ENCODE measurements at places on chromosomes 5 and 9.

GRCh38 chr9:97802276-97802675 is 50.8 kb upstream of the FOXE1 start:
- H3K27me3 ChIP-seq: no peaks in the 10 kb centered on the region
- peak overlapping the region; percentile 79 for H3K4me3 ChIP-seq
- peaks cover 25% of the 10 kb centered on the region for H3K4me1 ChIP-seq
- H3K27ac ChIP-seq: peak overlapping the region; percentile 93
- DNase-seq: peak; percentile 70

- peaks cover 10% of the 10 kb centered on the region for H3K4me1 ChIP-seq
- no peak overlapping the region for H3K4me3 ChIP-seq
- DNase-seq: no peak
- H3K27ac ChIP-seq: peak overlapping the region; percentile 24
- H3K36me3 ChIP-seq: peaks cover 26% of the 10 kb centered on the region
Measured at GRCh38 chr5:135025730-135026644, 8.0 kb downstream of the PITX1 start.

- H3K36me3 ChIP-seq: no peaks in the 10 kb centered on the region
- no peaks in the 10 kb centered on the region for H3K27me3 ChIP-seq
- DNase-seq: no peak
- H3K4me3 ChIP-seq: no peak overlapping the region
Measured at GRCh38 chr5:10505517-10506095, 58.3 kb upstream of the ANKRD33B start.

GRCh38 chr5:6576861-6577501 is 55.9 kb downstream of the NSUN2 start:
- H3K36me3 ChIP-seq: no peaks in the 10 kb centered on the region
- H3K4me3 ChIP-seq: no peak overlapping the region
- no peaks in the 10 kb centered on the region for H3K4me1 ChIP-seq
- peaks cover 49% of the 10 kb centered on the region for H3K27me3 ChIP-seq
- peak; percentile 54 for DNase-seq

DNA sequence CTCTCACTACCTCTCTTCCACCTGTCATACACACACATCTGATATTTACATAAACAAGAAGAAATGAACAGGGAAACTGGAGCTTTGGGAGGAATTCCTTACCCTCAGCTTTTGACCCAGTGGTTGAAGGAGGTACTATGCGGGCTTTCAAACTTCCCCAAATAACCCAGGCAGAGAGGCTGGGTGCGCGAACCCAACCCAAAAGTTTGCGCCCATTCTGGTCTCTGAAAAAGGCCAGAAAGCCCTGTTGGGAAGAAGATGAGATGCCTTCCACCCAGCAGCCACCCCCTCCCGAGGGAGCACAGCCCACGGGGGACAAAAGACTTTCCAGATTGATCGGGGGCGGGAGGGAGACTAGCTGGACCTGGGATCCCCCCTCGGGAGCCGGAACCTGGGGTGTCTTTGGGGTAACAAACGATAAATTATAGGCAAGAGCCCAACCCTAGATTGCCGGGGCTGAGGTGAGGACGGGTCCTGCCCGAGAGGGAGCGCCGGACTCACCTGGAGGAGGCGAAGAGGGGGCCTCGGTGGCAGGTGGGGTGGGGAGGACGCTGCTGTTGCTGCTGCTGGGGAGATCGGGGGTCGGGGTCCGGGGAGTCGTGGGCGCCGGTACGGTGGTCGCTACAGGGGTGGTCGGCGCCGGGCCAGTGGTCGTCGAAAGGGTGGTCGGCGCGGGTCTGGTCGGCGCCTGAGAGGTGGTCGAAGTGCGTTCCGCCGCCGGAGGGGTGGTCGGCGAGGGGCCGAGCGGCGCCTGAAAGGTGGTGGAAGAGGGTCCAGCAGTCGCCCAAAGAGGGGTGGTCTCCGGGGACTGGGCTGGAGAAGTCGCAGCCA is 798 bp downstream of the MEGF9 start:
- peaks cover 26% of the 10 kb centered on the region for H3K4me1 ChIP-seq
- no peaks in the 10 kb centered on the region for H3K36me3 ChIP-seq
- peak; percentile 45 for DNase-seq
- peak overlapping the region; percentile 95 for H3K27ac ChIP-seq

- no peak overlapping the region for H3K27ac ChIP-seq
- DNase-seq: no peak
- H3K4me3 ChIP-seq: no peak overlapping the region
- no peaks in the 10 kb centered on the region for H3K4me1 ChIP-seq
Measured at GRCh38 chr9:6811436-6811835, 53.7 kb downstream of the KDM4C start.

- peaks cover 78% of the 10 kb centered on the region for H3K27me3 ChIP-seq
- DNase-seq: no peak
- no peak overlapping the region for H3K4me3 ChIP-seq
Measured at GRCh38 chr5:59919484-59919883, 26.0 kb upstream of the PDE4D start.

GRCh38 chr5:79795764-79796398 is 106.2 kb downstream of the CMYA5 start:
- no peak overlapping the region for H3K27ac ChIP-seq
- H3K4me3 ChIP-seq: no peak overlapping the region
- peaks cover 7% of the 10 kb centered on the region for H3K4me1 ChIP-seq
- H3K36me3 ChIP-seq: no peaks in the 10 kb centered on the region
- H3K27me3 ChIP-seq: no peaks in the 10 kb centered on the region
- DNase-seq: peak; percentile 46

- H3K27ac ChIP-seq: no peak overlapping the region
- no peaks in the 10 kb centered on the region for H3K4me1 ChIP-seq
- H3K4me3 ChIP-seq: no peak overlapping the region
- DNase-seq: no peak
- no peaks in the 10 kb centered on the region for H3K36me3 ChIP-seq
Measured at GRCh38 chr5:79837761-79838551, 148.3 kb downstream of the CMYA5 start.

- H3K27me3 ChIP-seq: no peaks in the 10 kb centered on the region
- peaks cover 24% of the 10 kb centered on the region for H3K4me1 ChIP-seq
- no peak overlapping the region for H3K27ac ChIP-seq
Measured at GRCh38 chr5:9339206-9339818, 206.6 kb downstream of the SEMA5A start.

- no peak for DNase-seq
- H3K4me1 ChIP-seq: peaks cover 45% of the 10 kb centered on the region
- peak overlapping the region; percentile 85 for H3K27ac ChIP-seq
- H3K36me3 ChIP-seq: peaks cover 6% of the 10 kb centered on the region
- H3K27me3 ChIP-seq: no peaks in the 10 kb centered on the region
Measured at GRCh38 chr9:112042244-112042638, 132.9 kb downstream of the SUSD1 start.

DNA sequence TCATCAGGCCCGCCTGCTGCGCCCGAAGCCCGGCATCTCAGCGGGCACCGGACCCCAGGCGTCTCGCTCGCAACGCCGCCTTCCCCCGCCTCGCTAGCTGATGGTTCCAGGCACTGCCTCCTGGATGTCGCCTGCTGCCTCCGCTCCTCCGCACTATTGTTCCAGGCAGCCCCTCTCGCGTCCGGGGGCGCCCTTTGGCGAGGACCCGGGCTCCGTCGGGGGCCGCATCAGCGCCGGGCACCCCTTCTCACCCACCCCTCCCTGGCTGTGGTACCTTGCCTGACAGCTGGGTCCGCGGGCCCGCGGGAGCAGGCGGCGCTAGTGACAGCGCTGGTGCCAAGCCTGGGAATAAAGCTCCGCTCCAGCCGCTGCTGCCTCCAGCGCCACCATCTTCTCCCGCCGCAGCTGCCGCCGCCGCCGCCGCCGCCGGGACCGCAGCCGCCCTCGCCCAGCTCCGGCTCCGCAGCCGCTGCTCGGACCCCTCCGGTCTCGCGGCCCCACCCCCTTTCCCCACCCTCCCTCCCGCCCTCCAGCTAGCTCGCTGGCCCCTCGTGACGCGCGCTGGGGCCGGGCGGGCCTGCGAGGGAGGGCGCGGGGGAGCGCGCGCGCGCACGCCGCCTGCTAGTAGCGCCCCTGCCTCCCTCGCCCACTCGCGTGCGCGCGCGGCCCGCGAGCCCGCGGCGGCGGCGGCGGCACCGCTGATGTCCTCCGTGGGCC is at the start of gene APBA1:
APBA1 (minus strand) TSS at position 493 of the 717 bp plus-strand sequence.
- H3K4me3 ChIP-seq: peak within 1 kb of the TSS; percentile 70
- H3K27me3 ChIP-seq: peaks cover 15% of the 10 kb centered on the region
- no peak for DNase-seq
- H3K4me1 ChIP-seq: peaks cover 6% of the 10 kb centered on the region
- no peaks in the 10 kb centered on the region for H3K36me3 ChIP-seq

DNA sequence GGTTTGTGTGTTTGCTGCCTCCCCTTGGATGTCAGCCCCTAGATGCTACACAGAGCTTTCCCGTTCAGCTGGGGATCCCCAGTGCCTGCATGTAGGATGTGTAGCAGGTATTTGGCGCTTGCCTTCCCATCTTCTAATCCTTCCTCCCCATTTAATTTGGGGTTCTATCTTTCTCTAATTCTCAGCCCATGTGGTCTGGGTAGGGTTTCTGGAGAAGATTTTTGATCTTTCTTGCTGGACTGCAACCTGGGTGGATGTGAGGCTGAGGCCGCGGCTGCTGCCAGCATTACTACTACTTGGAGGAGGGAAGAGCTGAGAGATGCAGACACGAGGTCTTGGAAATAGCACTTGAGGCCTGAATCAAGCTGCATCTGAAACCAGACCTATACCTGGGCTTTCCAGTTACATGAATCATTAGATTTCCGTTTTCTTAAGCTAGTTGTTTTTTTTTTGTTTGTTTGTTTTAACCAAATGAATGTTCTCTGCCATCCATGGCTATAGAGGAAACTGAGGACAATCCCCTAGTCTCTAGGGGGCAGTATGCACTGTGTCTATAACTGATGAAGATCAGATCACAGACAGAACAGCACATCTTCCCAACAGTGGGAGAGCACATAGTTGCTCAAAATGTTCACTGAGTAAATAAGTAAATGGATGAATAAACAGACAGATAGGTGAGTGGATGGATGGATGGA is 178.6 kb downstream of the FGF18 start:
- H3K4me1 ChIP-seq: peaks cover 25% of the 10 kb centered on the region
- H3K36me3 ChIP-seq: no peaks in the 10 kb centered on the region
- H3K27me3 ChIP-seq: no peaks in the 10 kb centered on the region
- H3K27ac ChIP-seq: no peak overlapping the region
- peak; percentile 23 for DNase-seq

DNA sequence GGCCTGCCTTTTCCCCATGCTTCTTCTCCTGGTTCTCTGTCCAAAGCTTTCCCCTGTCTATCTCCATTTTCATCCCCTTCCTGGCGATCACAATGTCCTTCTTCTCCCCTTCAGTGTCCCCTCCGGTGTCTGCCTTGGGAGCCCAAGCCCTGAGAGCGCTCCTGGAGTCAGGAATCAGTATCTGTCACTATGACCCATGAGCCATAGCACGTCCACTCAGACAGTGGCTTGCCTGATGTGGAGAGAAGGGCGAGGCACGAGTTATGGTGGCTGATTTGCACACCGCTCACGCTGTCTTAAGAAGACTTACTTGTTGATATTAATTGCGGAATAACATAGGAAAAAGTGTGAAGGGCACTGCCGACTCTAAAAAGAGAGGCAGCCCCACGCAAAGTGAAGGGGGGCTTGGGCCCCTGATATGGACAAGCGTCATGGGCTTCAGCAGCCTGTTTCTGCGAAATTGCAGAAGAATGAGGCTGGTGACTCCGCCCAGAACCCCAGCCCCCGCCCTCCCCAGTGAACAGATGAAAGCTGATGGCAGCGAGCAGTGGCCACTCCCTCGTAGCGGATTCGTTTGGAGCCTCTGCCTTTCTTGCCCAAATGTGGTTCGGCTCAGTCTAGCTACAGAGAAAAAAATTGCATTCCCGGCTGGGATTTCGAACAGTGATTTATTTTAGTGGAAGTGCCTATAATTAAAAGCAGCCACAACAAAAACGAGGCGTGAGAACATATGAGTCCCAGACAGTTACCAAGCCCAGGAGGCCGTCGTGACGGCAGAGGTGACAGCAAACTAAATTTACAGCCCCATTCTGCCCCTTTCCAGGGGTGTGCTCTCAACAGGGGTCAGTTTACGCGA is 149.8 kb downstream of the ICE1 start:
- H3K36me3 ChIP-seq: no peaks in the 10 kb centered on the region
- no peak overlapping the region for H3K27ac ChIP-seq
- H3K27me3 ChIP-seq: peaks cover 20% of the 10 kb centered on the region
- H3K4me3 ChIP-seq: no peak overlapping the region
- H3K4me1 ChIP-seq: no peaks in the 10 kb centered on the region
- DNase-seq: no peak

DNA sequence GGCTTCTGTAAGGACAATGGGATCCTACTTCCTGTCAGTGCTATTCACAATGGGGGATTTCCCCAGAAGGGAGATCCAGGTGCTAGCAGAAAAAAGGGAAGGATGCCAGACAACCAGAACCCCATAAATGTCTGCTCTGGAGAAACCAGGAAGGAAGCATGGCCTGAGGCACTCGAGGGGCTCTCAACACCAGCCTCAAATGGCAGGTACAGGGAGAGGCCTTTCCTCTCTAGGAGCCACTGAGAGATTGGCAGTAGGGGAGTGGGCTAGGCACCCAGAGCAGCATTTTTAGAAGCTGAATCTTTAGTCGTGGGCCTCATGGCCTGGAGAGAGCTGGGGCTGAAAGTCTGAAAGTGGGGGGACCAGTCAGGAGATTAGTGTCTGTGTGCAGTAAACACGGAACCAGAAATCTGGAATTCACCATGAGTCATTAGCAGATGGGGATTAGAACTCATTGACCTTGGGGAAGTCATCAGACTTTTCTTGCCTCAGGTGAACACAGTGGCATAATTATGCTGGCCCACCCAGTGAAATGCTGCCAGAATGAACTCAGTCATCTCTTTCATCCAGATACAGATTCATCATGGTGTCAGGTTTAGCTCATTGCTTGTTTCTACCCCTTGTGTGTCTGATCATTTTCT is 28.3 kb downstream of the ARHGEF28 start:
- peak; percentile 63 for DNase-seq
- peaks cover 53% of the 10 kb centered on the region for H3K4me1 ChIP-seq
- no peaks in the 10 kb centered on the region for H3K36me3 ChIP-seq

DNA sequence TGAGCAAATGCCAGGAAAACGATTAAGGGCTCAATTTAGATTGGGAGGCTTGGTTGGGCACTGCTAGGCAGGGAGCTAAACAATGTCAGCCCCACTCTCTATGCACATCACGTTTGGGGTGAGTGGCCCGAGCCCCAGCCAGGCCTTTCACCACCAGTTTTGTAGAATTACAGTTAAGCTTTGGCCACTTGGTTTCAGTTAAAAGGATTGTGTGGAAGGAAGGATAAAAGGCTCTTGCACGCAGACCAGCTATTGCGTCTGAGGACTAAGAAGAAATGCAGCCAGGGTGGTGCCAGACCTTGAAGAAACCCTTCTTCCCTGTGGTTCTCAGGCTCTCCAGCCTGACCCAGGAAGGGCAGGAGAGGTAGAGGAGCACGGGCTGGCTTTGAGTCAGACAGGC is 125.3 kb upstream of the SLC44A1 start:
- H3K4me1 ChIP-seq: no peaks in the 10 kb centered on the region
- H3K27ac ChIP-seq: no peak overlapping the region
- DNase-seq: no peak
- no peaks in the 10 kb centered on the region for H3K36me3 ChIP-seq

GRCh38 chr5:124372457-124372856 is 374.0 kb downstream of the ZNF608 start:
- no peaks in the 10 kb centered on the region for H3K27me3 ChIP-seq
- no peak overlapping the region for H3K27ac ChIP-seq
- H3K36me3 ChIP-seq: no peaks in the 10 kb centered on the region
- DNase-seq: no peak
- peaks cover 8% of the 10 kb centered on the region for H3K4me1 ChIP-seq

- H3K27me3 ChIP-seq: no peaks in the 10 kb centered on the region
- peaks cover 7% of the 10 kb centered on the region for H3K36me3 ChIP-seq
- peaks cover 51% of the 10 kb centered on the region for H3K4me1 ChIP-seq
- peak within 1 kb of the TSS; percentile 82 for H3K4me3 ChIP-seq
- peak within 1 kb of the TSS; percentile 81 for H3K27ac ChIP-seq
- DNase-seq: peak; percentile 88
Measured at GRCh38 chr5:168291342-168291963, at the start of gene WWC1. WWC1 (plus strand) TSS chr5:168291645; CDS start chr5:168292153, 508 bp downstream.

GRCh38 chr9:79632060-79632459 is 60.3 kb downstream of the TLE4 start:
- no peaks in the 10 kb centered on the region for H3K36me3 ChIP-seq
- no peak for DNase-seq
- H3K4me1 ChIP-seq: no peaks in the 10 kb centered on the region
- H3K4me3 ChIP-seq: no peak overlapping the region
- no peak overlapping the region for H3K27ac ChIP-seq
